ENCODE measurements at places on chromosomes 1 and 21.
A peak's percentile ranks its signal among the peaks of the same experiment; 100 is the strongest.

DNA sequence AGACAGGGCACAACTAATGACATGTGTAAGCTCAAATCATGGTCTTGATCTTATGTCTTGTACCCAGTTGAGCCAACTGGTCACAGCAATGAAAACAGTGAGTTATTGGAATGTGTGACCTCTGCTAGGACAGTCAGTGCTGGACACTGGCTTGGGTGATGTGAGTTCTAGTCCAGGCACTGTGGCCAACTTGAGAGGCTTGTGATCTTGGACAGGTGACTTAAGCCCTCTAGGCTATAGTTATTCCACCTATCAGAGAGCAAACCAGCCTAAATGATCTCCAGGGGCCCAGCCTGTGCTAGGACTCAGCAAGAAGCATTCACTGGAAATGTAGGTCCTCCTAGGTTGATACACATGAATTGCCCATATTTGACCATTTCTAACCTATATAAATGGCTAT, 1.1 kb downstream of the KCNE2 start:
- no peak for DNase-seq

GRCh38 chr1:64540265-64540791, 70.4 kb downstream of the CACHD1 start:
- no peak for DNase-seq

- no peak for DNase-seq
These were observed 135.0 kb downstream of the NAV1 start for GRCh38 chr1:201673915-201674314.

GRCh38 chr1:42210421-42211133, 46.0 kb upstream of the GUCA2A start:
- no peak for DNase-seq

- DNase-seq = peak; percentile 97
These were observed at the start of gene KIF14 for GRCh38 chr1:200620273-200621131. Gene KIF14, minus strand, starts transcription at chr1:200620751. Its CDS starts 2,028 bp downstream, at chr1:200618723.

- DNase-seq = no peak
These were observed 1.3 kb upstream of the SLC50A1 start for GRCh38 chr1:155134322-155134721.

GRCh38 chr1:1026599-1027413, 6.9 kb downstream of the AGRN start:
- no peak for DNase-seq

- DNase-seq = no peak
These were observed 518.9 kb downstream of the BRINP3 start for GRCh38 chr1:189958756-189959155.

DNA sequence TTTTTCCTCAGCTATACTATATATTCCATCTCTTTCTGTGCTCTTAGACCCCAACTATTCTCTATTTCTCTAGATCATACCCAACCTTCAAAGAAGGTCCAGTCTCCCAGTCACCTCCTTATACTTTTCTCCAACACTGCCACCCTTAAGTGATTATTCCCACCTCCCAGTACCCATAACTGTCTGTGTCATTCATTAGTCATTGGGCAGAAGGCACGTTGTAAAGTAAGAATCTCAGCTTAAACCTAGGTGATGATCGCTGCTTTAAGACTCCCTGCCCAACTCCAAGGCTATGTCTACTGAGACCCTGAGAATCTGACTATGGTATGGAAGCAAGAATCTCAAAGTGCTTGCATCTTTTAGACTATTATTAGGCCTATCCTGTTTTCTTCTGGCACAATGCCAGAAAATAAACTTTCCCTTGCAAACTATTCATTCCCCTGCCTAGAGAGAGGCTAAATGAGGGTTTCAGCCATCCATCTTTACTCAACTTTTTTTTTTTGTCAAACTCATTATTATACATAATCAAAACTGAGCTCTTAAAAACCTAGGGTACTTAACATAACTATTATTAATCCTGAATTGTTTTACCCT, 174.3 kb upstream of the DPT start:
- no peak for DNase-seq

DNA sequence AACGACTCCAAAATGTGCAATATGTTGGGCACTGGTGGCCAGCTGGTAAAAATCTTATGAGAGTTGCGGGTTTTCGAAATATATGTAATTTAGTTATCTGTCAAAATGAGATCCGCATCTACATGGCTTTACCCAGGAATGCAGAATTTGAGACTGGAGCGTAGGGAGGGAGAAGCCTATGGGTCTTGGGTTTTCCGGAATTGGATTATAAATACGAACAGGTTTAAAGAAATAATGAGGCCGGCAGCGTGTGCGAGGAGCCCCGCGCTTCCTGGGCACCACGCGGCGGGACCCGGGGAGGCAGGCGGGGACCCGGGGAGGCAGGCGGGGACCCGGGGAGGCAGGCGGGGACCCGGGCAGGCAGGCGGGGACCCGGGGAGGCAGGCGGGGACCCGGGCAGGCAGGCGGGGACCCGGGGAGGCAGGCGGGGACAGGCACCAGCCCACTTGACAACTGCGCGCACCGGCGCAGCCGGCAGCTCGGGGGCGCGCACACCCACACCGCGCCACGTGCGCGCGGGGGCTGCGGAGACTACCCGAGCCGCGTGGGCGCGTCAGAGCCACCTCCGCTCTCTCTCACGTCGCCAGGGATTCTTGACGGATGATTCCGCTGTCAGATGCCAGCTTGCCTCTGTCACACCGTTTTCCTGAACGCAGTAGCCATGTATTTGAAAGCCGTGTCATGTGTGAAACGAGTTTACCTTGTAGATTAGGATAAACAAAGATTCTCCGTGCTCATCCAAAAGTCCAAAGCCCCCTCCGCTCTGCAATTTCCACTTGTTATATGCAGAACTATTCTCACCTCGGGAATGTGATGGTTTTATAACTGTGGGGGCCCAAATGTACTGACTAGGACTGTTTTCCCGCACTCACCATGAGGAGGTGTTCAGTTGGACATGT, 54.3 kb upstream of the HNRNPU start:
- peak; percentile 18 for DNase-seq

GRCh38 chr1:90187323-90187585, 192.3 kb downstream of the ZNF326 start:
- DNase-seq = peak; percentile 68

- peak; percentile 31 for DNase-seq
These were observed 43.2 kb downstream of the CAPN8 start for GRCh38 chr1:223622132-223622842.

- DNase-seq = no peak
These were observed 33.8 kb upstream of the NFASC start for GRCh38 chr1:204836856-204837255.

DNA sequence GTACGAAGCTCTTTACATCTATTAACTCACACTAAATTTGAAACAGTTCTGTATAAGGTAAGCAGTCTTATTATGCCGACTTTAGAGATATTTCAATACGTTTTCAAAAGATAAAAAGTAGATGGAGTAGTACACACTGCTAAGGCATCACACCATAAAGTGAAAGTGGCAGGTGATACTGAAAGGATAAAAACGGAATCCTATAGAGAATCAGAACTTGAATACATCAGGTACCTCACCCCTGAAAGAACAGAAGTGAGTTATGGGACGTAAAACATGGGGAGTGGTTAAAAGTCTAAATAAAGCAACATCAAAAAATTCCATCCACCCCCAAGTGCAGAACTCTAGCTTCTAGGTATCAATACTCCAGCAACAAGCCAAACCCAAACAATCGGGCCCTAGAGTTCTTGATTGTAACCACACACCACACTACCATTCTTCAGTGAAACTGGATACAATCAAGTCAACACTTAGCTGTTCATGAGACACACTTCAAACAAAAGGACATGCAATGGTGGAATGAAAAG, 142.6 kb downstream of the SMYD3 start:
- no peak for DNase-seq

- no peak for DNase-seq
These were observed 12.7 kb downstream of the AKIRIN1 start for GRCh38 chr1:39003794-39004193.

DNA sequence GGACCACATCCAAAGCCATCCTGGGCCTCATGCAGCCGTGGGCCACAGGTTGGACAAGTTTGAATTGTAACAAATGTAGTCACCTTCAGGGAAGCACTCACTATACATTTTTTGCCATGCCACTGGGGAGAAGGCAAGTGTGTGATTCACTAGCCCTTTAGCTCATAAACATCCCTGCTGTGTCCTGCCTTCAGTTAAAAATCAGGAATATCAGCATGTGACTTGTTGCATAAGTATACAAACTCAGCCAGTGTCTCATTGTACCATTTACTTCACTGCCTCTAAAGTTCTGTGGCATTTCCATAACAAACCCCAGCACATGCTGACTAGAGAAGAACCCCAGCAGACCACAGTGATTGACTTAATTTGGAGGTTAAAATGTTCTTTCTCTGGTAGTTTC, 142.0 kb upstream of the C1orf105 start:
- DNase-seq = peak; percentile 10

DNA sequence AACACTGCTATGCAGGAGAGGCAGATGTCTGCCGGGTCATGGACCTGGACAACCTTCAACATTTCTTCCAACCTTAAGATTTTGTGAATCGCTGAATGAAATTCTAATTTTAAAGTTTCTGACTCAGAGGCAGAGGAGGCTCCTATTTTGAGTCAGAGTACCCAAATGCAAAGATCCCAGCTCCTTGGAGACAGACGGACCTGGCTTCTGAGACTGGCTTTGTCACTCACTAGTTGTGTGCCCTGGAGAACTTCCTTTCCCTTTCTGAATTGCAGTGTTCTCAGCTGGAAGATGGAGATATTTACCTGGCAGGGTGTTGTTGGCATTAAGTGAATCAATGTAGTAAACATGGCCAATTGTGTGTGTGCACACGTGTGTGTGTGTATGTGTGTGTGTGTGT, 51.9 kb downstream of the IER5 start:
- DNase-seq = no peak

DNA sequence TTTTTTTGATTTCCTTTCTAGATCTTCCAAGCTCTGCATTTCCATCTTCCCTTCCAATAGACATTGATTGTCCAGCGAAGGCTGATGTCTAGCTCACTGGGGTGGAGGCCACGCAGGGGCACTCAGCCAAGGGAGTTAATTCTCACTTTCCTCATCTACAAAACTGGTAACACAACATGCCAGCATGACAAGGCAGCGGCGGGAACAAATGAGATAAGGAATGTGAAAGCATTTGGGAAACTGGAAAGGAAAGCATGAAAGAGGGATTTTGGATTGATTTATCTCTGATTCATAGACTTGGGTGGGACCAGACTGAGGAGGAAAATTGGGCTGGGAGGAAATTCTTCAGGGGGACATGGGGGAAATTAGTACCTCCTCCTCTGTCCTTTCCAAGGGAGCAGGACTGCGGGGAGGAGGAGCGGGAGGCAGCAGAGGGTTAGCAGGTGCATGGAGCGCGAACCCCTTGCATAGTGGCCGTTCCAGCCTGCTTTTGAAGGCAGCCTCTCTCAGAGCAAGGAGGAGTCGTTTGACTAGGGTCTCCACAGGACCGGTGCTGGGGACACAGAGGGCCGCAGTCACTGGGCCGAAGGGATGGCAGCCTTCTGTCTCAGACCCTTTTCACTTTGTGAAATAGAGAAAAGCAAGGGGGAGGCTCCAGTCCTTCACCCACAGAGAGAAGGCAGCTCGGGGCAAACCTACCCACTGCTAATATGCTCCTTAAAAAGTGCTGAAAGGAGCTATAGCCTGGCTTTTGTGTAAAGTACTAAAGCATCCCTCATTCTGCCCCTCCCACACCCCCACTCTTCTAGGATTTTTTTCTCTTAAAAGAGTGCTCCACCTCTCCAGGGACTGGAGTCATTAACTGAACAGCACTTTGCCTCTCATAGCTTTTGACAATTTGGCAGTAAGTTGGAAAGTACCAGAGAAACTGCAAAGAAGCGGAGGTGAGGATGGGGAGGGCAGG, 89.2 kb downstream of the PLXNA2 start:
- no peak for DNase-seq

DNA sequence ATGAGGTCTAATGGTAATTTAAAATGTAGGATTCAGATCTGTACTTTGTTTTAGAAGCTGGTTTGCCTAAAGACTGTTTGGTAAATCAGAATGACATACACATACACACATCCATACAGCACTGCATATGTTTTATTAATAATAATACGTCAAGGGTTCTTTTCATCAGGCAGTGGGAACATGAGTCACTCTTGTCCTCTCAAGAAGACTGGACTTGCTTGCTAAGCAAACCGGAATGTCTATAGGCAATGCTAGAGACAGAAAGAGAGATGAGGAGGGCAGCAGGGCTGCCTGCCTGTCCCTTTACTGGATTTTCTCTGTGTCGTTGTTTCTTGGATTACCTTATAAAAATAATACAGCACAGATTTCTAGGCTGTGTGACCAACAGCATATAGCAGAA, 119.1 kb upstream of the GALNT2 start:
- DNase-seq = no peak

DNA sequence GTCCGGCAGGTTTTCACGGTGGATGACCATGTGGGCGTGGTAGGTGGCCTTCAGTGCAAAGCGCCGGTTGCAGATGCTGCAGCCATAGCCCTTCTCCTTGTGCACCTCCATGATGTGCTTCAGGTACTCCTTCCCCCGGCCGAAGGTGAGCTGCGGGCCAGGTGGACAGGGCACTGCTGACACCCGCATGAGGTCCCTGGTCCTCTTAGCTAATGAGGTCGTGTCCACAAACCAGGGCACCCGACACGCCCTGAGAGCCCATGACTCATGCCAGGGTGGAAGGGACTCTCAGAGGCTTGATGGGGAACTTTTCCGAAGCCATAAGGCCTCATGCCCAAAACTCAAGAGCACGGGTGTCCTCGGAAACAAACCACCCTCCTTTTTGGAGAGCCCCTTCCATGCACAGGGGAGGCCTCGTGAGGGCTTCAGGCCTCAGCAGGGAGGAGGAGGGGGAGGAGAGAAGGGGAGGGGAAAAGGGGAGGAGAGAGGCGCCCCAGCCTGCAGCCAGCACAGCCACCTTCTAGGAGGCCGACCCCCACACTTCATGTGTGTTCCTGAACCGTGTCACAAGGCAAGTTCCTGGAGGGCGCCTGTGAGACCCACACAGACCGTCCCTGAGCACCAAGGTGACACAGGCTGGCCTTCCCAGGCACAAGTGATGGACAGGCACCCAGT, 54.4 kb upstream of the RIPK4 start:
- DNase-seq = no peak

DNA sequence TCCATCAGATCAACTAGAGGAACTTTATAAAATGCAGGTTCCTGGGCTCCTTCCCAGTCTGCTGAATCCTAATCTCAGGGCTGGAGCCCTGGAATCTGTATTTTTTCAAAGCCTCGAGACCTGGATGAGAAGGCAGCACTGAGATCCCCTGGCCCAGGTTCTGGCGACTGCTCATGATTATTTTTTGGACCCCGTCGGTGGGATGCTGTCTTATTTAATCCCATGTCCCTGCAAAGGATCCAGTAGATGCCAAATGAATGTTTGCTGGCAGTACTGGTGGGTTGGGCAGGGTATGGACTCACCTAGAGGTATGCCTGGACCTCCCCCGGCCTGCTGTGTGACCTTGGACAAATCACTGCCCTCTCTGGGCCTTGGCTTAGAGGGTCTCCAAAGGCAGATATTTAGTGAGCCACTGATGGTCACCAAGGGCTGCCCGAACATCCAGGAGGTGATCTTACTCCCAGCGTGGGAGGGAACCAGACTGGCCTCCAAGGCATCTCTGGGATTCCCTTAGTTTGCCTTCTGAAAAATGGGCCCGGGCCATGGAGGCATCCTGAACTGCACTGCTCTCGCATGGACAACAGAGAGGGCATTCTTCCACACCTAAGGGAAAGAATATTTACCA, 91.6 kb upstream of the RUNX3 start:
- DNase-seq = no peak

GRCh38 chr1:36083219-36083618, 675 bp upstream of the TEKT2 start:
- peak; percentile 30 for DNase-seq
